ENCODE measurements at places on chromosomes 6 and 20. TPM values are rescaled to one million over a fixed set of nuclear protein-coding genes. Genes with fewer than 3 reads are reported as not detected.

PNLDC1 gene
- total RNA-seq = 0.14 TPM

SLC32A1 gene
- total RNA-seq = not detected

PDYN gene
- not detected for total RNA-seq

CST5 gene
- not detected for total RNA-seq

IFNGR1 gene
- 84.3 TPM for total RNA-seq

TMEM74B gene
- total RNA-seq = 0.17 TPM

CGA gene
- not detected for total RNA-seq

SNAI1 gene
- 2.5 TPM for total RNA-seq

SLC22A2 gene
- not detected for total RNA-seq

CST7 gene
- total RNA-seq = 4.4 TPM

R3HDML gene
- total RNA-seq = not detected

SIGLEC1 gene
- total RNA-seq = 0.11 TPM

GHRH gene
- not detected for total RNA-seq

PLN gene
- not detected for total RNA-seq

RHAG gene
- not detected for total RNA-seq

DNA sequence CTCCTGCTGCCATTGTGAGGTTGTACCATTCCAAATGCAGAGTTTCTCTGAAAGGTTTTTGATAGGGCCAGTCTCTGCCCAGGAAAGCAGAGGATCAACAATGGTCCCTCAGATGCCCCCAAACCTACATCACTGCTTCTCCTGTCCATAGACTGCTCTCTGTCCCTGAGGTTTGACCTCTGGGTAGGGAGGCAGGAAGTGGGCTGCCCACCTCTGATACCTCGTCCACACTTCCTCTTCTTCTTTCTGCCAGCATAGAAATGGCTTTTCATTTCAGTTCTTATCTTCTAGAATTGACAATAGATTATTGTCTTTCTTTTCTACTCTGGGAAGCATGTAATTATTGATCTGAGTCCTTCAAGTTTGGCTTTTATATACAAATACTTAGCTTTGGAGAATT, 170.6 kb downstream of the TRMT11 start:
- no peak for DNase-seq

- no peak for DNase-seq
Measured at GRCh38 chr6:168989421-168989820, 264.2 kb downstream of the THBS2 start.

DNA sequence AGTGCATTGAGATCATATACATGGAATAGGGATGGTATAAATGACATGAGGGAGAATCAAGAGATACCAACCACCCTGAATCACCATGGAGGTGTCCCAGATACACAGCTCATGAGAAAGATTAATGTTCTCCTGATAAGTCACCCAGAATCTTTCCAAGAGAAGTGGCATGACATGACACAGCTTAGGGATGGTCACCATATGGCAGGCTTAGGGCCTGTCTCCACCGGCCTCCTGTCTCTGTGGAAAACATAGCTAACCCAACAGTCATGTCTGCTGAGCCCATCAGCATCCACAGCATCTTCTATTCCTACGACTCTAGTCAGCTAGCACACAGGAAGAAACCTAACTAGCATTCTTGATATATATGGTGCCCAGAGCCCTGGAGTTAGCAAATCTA, 133.3 kb downstream of the IPCEF1 start:
- DNase-seq = no peak

DNA sequence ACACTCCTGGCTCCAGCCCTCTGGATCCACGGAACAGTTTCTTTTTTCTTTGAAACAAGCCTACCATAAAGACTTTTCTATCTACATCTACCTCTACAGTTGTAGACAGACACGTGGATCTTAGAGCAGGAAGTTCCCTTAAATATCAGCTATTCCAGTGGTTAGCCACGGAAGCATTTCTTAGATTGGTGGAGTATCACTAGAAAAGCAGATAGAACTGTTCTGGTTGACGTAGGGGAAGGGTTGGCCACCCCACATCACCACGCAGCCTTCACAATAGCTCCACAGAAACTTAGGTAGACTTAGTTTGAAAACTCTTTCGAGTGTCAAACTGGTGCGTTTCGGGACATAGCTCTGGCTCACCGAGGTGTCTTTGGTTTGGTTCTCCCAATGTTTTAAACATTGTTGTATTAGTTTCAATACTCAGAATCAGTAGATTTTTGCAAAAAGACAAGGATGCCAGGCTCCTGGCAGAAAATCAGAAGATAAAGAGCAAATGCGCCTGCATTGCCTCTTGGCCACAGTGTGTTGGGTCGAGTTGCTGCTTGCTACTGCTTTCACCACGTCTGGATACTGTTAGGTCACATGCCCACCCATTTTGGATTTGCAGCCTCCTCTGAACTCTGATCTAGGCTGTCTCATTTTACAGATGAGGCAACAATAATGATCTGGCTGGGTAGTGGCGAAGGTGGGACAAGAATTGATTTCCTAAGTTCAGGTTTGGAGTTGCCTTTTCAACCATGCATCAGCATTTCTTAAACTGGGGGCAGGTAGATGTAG, 71.5 kb upstream of the DTNBP1 start:
- no peak for DNase-seq

- DNase-seq = no peak
Measured at GRCh38 chr6:37860226-37860839, 40.8 kb downstream of the ZFAND3 start.

GRCh38 chr20:49446080-49446479, 36.4 kb downstream of the KCNB1 start:
- DNase-seq = no peak

GRCh38 chr6:6545616-6546317, 42.8 kb upstream of the LY86 start:
- no peak for DNase-seq

- no peak for DNase-seq
Measured at GRCh38 chr6:88374553-88374952, 208.4 kb upstream of the CNR1 start.

DNA sequence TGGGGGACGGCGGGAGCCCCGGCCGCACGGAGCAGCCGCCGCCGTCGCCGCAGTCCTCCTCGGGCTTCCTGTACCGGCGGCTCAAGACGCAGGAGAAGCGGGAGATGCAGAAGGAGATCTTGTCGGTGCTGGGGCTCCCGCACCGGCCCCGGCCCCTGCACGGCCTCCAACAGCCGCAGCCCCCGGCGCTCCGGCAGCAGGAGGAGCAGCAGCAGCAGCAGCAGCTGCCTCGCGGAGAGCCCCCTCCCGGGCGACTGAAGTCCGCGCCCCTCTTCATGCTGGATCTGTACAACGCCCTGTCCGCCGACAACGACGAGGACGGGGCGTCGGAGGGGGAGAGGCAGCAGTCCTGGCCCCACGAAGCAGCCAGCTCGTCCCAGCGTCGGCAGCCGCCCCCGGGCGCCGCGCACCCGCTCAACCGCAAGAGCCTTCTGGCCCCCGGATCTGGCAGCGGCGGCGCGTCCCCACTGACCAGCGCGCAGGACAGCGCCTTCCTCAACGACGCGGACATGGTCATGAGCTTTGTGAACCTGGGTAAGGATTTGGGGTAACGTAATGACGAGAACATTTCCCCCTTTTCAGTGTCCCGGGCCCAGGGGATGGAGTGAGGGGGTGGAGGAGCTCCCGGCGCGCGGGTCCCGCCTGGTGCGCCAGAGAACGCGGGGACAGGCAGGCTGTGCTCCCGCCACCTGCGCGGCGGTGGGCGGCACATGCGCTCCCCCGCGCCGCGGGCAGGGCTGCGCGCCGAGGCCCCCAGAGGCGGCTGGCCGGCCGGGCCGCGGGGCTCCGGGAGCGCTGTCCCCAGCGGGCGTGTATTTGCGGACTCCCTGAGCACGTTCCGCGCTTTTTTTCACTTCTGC, 1.4 kb downstream of the BMP6 start:
- no peak for DNase-seq

GRCh38 chr6:11222385-11223277, 9.8 kb downstream of the NEDD9 start:
- no peak for DNase-seq

DNA sequence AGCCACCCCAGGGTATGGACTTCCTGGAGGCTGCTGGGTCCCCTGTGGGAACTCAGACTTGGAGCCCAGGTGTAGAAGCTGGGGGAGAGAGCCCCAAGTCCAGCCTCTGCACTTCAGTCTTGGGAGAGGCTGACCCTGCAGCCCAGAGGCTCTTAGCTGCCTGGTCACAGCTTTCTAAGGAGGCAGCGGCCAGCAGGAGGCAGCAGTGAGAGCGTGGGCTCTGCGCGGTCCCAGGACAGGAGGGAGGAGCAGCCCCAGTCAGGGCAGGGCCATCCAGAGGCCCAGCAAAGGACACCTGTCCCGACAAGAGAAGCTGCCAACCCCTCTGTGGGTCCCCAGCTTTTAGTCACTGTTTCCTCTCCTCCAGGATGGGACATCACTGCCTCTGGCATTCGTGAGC, 9.4 kb downstream of the TREML2 start:
- no peak for DNase-seq

GRCh38 chr20:58145506-58146080, 82.9 kb downstream of the ANKRD60 start:
- no peak for DNase-seq

DNA sequence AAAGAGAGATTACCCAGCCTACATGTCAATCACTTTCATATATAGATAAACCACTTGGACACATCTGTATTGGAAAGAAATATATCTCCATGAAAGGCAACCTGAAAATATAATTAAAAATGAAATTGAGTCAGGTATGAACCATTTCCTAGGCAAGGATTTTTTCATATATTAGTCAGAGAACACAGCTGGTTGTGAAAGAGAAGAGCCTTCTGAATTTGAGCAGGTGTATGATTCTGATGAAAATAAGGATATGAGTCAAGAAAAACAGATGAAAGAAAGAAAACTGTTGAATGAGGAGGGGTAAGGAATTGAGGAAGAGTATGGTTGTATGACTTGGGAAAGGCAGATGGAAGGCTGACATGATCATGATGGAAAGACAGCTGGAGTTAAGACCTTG, 441.1 kb downstream of the HAO1 start:
- no peak for DNase-seq

- peak; percentile 7 for DNase-seq
Measured at GRCh38 chr6:160931378-160932310, 59.9 kb upstream of the MAP3K4 start.

- no peak for DNase-seq
Measured at GRCh38 chr20:57185188-57185743, 81.2 kb downstream of the BMP7 start.

DNA sequence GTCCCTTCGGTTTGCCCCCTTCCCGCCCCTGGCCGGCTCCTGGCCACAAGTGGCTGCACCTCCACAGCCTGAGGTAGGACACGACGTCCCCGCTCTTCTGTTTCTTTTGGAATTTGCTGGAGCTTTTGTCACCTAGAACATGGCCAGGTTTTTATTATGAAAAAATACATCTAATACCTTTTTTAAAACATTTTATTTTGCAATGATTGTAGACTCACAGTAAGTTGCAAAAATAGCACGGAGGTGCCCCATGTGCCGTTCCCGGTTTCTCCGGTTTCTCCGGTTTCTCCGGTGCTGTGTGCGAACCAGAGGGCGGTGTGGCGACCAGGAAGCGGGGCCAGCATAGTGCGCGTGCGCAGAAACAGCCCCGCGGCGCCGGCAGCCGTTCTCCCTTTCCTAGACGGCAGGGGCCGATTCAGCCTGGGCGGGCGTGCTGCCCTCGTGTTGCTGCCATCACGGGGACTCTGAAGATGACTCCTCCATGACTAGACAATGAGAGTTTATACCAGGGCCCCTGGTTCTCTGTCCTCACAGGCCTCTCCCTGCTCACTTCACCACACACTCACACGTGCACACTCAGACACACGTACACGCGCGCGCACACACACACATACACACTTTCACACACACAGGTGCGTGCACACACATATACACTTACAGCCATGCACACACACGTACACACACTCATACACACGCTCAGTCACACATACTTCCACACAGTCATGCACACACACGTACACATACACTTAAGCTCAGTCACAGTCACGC, 102.1 kb downstream of the TMEM242 start:
- DNase-seq = peak; percentile 83

DNA sequence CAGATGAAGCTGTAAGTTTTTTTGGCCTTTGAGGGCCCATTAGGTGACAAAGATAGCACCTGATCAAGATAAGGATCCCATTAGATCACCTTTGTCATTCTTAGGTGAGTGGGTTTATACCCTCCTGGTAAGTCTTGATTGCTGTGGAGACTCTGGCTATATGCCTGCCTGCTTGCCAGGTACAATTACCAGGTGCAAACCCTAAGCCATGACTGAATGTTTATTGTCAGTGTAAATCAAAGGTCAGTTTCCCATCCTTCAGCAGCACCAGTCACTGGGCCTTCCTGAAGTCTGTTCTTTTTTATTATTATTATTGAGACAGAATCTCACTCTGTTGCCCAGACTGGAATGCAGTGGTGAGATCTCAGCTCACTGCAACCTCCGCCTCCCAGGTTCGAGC, 106.4 kb upstream of the FOXO3 start:
- DNase-seq = no peak

GRCh38 chr6:47239546-47239945, 70.2 kb downstream of the TNFRSF21 start:
- DNase-seq = no peak

- peak; percentile 32 for DNase-seq
Measured at GRCh38 chr20:20711413-20711812, 1.0 kb downstream of the RALGAPA2 start.

- DNase-seq = no peak
Measured at GRCh38 chr6:80792151-80792550, 685.7 kb downstream of the BCKDHB start.

DNA sequence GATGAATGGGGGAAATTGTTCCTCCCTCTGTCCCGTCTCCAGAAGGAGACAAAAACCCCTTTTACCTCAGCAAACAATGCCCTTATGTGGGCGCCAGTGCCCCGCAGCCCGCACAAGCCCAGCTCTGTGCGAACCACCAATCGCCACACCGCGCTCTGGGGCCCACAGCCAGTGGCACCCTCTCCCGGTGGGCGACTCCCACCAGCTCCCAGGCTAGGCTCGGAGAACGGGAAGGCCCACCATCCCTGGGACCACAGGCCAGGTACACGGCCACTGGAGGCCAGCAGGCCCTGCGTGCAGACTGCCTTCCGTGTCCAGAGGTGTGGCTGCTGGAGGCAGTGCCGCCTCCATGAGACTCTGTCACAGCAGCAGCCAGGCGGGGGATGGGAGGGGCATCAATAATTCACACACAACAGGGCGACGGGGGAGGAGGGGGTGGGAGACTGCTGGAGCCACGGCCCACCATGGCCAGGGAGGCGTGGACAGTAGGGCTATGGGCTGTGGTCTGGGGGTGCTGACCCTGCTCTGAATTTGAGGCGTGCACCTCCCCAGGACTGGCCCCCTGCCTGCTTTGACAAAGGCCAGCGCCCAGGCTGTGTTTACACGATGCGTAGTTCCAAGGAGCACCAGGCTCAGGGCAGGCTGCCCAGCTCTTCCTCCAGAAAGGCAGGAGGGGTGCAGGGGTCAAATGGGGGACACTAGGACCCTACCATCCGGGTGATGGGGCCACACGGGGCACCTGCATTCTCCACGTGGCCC, 105.7 kb downstream of the ASXL1 start:
- no peak for DNase-seq

DNA sequence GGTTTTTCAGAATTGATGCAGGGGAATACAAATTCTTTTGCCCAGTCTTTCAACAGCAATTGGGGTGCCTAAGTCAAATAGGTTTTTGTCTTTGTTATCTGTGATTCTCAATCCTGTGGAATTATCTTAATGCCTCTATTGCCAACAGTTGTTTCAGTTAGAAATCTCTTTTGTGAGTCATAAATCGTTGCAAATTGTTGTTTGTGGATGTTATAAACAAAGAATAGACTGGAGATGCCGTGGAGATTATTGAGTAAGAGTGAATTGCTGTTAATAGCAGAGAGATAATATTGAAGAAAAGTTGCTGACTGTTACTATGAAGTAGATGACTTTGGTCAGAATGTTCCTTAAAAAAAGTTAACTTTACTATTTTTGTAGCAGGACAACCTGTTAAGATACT, 63.7 kb upstream of the POPDC3 start:
- DNase-seq = no peak

- no peak for DNase-seq
Measured at GRCh38 chr6:10033223-10033829, 381.5 kb downstream of the TFAP2A start.

Data from CD4-positive, alpha-beta T cell (primary cell).